HEK293T (cell line): ENCODE measurements at places on chromosomes 12 and 14.

DNA sequence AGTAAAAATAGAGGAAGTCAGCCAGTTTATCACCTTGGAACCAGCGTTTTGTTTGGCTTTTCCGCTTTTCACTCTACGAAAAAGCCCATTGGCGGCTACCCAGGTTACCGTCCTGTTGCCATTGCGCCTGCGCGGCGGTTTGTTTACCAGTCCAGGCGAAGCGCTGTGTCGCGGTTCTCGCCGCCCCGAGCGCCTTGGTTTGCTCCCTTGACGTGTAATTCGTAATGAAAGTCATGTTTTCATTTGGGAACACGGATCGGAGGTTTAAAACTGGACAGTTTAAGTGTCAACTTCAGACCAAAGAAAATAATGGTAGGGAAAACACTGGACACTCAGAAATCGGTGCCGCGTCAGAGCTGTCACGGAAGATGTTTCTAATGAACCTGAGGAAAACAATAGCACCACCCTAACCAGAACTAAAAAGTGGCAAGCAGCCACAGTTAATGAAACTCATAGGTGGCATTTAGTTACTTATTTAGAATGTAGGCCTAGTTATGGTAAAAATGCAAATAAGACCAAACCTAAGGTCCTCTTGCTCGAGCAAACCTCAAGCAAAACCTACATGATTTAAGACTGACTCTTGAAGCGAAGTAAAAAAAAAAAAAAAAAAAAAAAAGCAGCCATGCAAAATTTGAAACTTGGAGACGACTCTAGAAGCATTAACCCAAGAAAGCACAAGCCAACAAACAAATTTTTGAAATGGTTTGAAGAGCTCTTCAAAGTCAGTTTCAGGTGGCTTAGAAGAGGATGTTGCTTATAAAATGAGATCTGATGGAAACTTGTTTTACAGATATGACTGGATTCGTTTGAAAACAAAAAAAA is 790 bp upstream of the GPR19 start:
- peak; percentile 50 for DNase-seq

GRCh38 chr12:114241973-114242434 is 163.9 kb downstream of the TBX5 start:
- DNase-seq: peak; percentile 8

GRCh38 chr14:50762001-50762930 is 68.7 kb downstream of the NIN start:
- no peak for DNase-seq

GRCh38 chr14:95597784-95598211 is 62.9 kb downstream of the GLRX5 start:
- peak; percentile 71 for DNase-seq

DNA sequence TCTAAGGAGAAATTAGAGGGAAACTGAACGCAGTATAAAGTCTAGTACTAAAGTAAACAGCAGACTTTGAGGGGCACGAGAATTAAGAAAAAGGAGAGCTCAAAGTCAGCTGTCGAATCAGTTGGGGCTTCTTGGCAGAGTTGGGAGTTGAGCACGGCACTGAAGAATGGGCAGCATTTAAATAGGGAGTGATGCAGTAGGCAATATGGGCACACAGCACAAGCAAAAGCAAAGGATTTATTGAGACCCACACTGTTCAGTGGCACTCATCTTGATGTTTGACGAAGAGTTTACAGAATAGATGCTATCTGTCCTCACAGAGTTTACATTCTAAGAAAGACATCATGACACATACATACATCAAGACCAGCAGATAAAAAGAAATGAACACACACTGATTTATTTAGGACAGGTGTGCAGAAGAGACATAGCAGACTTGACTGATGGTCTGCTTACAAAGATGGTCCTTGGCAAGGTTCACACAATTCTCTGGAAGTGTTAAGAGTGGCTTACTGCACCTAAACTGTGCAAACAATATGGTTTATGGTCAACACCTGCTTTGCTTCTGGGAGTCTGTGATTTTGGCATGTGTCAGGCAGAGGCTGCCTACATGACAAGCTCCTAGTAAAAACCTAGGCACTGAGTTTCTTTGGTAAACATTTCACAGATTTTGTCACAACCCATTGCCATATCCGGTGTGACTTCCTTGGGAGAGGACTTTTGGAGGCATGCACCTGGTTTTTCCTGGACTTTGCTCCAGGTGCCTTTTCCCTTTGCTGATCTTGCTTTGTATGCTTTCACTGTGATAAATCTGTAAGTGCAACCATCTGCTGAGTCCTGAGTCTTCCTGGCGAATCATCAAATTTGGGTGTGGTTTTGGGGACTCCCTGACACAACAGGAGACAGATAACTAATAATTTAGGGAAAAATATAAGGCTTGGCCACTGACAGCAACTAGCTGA is 26.3 kb downstream of the ALKBH1 start:
- DNase-seq: no peak

- no peak for DNase-seq
Measured at GRCh38 chr12:54734196-54734950, 86.2 kb upstream of the DCD start.

GRCh38 chr12:50572287-50572686 is 67.5 kb downstream of the DIP2B start:
- DNase-seq: no peak

DNA sequence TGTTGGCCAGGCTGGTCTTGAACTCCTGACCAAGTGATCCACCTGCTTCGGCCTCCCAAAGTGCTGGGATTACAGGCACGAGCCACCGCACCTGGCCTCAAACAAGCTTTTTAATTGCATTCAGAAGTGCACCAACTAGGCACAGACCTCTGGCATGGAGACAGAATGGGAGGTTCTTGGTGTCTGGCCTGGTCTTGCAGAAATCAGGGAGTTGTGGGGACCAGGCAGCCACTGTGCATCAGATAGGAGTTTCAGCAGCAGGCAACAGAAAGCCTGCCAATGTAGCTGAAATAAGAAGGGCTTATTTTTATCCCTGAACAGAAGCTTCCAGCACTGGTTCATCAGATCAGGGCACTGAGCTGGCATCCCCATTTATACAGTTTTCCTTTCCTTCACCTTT is 22.2 kb upstream of the TCL1B start:
- DNase-seq: no peak

DNA sequence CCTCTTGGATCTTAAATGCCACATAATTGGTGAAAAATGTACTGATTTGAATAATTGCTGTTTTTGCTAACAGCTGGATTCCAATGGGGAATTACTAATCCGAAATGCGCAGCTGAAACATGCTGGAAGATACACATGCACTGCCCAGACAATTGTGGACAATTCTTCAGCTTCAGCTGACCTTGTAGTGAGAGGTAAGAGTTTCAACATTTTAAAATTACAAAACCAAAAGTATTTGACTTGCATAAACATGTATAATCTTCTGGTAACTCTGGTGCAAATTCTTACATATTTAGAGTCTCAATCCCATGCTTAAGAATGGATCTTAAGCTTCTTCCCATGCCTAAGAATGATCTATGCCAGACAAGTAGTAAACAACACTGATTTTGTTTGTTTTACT is 229.1 kb upstream of the PDZRN4 start:
- DNase-seq: no peak

- DNase-seq: no peak
Measured at GRCh38 chr14:104091061-104091926, 5.8 kb downstream of the ASPG start.

GRCh38 chr12:19179986-19180385 is 50.5 kb downstream of the PLEKHA5 start:
- DNase-seq: no peak

DNA sequence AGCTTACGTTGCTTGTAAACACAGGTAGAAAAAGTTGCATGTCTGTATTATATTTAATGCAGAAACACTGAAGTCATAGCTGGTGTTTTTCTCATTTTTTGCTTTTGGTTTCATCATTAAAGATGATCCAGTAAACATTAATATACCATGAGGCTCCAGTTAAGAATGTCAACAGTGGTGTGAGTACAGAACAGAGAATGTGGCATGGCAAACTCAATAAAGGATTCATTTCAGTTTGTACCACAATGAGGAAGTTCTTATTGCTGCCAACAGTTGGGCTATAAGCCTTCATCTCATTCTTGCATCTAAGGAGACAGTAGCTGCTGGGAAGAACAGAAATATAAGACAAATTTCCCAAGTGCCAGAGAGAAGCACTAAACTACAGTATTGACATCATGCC is 72.1 kb upstream of the ST8SIA1 start:
- DNase-seq: no peak

- DNase-seq: no peak
Measured at GRCh38 chr12:81330480-81330879, 252.6 kb downstream of the ACSS3 start.

GRCh38 chr12:103955811-103956508 is 9.7 kb upstream of the TDG start:
- peak; percentile 10 for DNase-seq

GRCh38 chr12:71981149-71981548 is 42.5 kb downstream of the TPH2 start:
- DNase-seq: no peak

DNA sequence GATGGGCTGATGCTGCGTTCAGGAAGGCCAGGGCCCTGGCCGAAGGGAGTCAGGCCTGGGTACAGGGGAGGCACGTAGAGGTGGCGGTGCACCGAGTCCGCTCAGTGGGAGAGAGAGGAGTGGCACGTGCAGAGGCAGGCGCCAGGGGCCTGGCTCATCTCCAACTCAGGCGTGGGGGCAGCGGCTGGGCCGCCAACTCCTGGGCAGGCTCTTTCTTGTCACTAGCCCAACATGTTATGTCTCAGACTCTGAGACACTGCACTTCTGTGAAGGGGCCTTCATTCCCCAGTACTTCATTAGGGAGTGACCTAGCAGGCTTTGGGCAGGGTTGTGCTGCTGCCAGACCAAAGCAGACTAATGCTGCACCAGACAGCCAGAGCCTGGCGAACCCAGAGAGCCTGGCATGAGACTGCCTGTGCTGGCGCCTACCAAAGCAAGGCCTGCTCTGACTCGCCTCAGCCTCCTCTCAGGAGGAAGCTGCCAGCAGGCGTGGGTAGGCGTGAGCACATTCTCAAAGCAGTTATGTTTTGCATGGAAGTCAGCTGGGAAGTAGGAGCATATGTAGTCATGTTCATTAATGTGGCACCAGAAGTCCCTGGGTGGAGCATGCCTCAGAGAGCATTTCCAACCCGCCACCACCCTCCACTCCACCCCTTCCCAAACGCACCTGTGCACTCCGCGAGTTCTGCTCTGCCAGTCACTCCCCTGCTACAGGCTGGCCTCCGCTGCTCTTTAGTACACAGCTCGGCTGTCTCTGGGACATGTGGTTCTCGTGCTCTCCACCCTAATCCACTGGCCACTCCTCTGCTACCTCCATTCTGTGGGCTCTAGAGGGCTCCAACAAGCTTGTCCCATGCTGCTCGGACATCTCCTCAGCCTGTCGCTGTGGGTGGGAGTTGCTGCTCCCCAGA is 9.7 kb downstream of the CKB start:
- DNase-seq: no peak

GRCh38 chr12:23221066-23221465 is 596.1 kb downstream of the ETNK1 start:
- peak; percentile 45 for DNase-seq

DNA sequence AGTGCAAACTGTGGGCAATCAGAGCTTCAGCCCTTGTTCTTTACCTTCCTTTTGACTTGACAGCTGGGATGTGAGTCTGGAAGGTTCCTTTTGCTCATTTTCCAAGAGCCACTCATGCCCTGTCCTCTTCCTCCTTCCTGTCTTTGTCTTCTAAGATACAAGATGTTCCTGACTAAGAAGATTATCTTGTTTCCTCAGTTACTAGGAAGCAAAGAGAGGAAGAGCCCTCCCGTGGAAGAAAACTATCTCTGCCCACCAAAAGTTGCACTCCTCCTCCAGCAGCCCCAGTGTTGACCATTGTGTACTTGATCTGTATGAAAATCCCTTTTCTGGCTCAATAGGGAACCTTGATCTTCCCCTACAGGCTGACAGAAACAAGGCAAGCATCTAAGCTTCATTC is 138.0 kb downstream of the C12orf75 start:
- DNase-seq: no peak

DNA sequence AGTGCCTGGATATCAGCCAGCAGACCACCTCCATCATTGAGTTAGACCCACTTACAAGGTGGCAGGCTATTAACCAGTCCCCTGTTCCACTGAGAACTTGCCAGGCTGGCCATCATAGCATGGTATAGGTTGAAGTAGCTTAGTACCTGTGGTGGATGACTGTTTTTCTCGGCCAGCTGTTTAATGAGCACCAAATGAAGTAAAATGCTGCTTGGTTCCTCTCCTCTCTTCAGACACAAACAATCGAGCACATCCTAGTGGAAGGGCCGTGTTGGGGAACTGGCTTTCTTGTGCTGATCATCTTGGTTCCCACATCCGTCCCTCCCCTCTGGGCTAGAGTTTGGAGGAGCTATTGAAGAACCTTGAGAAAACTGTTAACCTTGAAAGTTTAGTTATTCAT is 486.2 kb downstream of the RAD51B start:
- DNase-seq: no peak

- no peak for DNase-seq
Measured at GRCh38 chr12:9372202-9372601, 164.0 kb upstream of the PZP start.

DNA sequence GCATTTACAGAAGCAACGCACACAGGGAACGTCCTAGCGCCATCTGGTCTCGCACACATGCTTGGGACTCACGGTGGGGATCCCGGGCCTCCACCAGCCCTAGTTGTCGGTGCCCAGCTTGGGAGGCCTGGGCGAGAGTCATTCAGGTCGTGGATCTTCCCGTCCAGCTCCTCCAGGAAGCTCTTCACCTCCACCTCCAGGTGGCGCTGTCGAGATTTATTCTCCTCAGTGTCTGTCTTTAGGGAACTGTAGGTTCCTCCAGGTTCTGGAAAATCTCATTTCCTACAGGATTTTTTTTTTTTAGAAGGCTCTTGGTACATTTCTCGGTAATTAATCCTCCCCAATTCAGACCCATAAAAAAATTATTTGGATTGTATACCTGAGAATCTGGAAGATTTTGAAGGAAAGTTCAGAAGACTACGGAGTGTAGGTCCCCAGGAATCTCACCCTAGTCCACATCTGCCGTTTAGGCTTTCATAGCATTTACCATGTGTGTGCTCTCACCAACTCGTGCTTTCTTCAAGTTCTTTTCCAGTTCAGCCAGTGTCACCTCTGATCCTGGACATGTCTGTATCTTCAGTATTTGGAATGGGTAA is 910.0 kb downstream of the TMEM121 start:
- DNase-seq: peak; percentile 13

GRCh38 chr12:116067892-116068291 is 209.6 kb downstream of the MED13L start:
- no peak for DNase-seq

DNA sequence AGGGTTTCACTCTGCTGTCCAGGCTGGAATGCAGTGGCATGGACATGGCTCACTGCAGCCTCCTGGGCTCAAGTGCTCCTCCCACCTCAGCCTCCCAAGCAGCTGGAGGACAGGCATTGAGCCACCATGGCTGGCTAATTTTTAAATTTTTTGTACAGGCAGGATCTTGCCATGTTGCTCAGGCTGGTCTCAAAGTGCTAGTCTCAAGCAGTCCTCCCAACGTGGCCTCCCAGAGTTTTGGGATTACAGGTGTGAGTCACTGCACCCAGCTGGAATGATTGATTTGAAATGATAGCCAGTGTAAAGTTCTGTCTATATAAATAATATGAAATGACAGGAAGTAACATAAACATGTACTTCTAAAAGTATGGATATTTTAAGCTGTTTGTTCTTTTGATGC is 172.7 kb downstream of the FUT8 start:
- DNase-seq: no peak
